Stomach (tissue), 19 donors: ENCODE measurements at places on chromosomes 5 and 9.

DNA sequence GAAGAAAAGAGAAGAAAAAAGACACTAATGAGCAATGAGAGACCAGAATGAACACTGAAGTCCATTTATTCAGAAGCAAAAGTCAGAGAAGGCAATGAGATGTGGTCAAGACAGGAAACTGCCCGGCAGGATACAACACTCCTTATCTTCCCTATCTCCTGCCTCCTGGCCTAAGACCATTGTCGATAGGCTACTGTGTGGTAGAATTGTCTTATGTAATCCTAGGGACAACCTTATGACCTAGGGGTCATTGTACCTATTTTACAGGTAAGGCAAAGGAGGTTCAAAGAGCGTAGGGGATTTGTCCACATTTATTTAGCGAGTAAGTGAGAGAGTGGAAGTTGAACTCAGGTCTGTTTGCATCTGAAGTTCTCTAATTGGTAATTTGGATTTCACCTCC is 63.0 kb upstream of the PTPN3 start:
- no peaks in the 10 kb centered on the region for H3K36me3 ChIP-seq
- no peak overlapping the region for H3K27ac ChIP-seq
- H3K4me1 ChIP-seq, result no peaks in the 10 kb centered on the region
- H3K4me3 ChIP-seq, result no peak overlapping the region
- DNase-seq, result no peak

- no peak overlapping the region for H3K4me3 ChIP-seq
- no peak for DNase-seq
- peaks cover 85% of the 10 kb centered on the region for H3K4me1 ChIP-seq
Measured at GRCh38 chr5:65933295-65933694, 6.9 kb downstream of the ERBIN start.

- peaks cover 8% of the 10 kb centered on the region for H3K36me3 ChIP-seq
- no peak for DNase-seq
- H3K4me3 ChIP-seq, result no peak overlapping the region
- H3K27ac ChIP-seq, result peak overlapping the region; percentile 53
Measured at GRCh38 chr9:137545123-137545522, 5.1 kb downstream of the PNPLA7 start.

DNA sequence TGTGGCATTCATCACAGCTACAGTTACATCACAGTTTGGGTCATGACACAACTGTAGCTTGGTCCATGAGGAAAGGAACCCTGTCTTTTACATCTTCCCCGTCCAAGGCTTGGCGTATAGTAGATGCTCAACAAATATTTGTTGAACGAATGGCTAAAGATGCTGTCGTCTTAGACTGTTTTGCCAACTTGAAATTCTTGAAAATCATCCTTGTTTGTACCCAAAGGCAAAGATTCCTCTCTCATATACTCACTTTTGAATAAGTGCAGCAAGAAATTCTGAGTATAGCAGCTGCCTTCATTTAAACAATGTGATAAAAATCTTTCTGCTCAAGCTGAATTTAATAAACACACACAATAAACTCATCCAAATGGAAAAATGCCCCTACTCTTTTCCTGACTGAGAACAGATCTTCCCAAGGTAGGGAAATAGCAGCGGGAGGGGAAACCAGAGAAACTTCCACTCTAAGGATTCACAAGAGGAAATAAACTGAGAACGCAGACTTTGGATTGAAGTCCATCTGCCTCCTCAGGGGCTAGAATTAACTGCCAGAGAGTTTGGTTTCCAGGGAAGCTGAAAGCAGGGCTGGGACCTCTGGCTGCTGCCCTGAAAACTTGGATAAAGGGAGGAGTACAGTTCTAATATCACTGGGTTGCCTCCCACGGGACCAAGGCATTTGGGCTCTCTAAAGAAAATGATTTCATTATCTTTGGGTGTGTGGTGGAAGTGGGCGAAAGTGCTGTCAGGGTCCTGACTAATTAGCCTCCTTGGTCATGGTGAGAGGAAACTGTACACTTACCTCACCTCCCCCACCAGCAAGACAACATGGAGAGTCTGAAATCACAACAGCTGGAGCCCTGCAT is 99.1 kb downstream of the DPYSL3 start:
- peaks cover 3% of the 10 kb centered on the region for H3K36me3 ChIP-seq
- H3K27me3 ChIP-seq, result no peaks in the 10 kb centered on the region
- no peak for DNase-seq
- no peak overlapping the region for H3K4me3 ChIP-seq
- H3K27ac ChIP-seq, result peak overlapping the region; percentile 57

DNA sequence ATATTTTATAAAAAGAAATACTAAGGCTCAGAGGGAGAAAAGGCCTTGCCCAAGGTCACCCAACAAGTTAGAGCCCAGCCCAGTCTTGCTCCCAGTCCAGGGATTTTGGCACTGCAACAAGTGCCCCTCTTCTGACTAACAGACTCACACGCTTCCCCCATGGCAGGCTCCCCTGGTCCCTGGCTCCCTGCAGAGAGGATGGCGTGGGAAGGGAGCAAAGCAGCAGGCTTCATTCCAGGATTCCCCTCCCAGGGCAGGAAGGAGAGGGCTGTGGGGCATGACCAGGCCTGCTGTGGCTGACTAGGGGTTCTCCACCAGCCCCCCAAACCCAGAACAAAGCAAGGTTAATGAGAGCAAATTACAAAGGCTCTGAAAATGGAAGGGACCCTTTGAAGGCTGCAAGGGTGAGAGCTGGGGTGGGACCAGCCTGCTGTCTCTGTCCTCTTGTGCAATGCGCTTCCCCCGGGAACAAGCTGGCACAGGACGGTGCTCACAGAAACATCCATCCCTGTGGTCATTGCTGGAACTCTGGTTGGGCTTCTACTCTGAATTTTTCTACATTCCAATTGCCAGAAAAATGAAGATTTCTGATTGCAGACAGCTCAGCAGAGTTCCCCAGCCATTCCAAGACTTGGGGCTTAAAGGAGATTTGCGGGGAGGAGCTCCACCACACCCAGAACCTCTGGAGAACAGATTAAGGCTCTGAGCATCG is 37.1 kb upstream of the FAT2 start:
- H3K4me3 ChIP-seq, result no peak overlapping the region
- no peaks in the 10 kb centered on the region for H3K27me3 ChIP-seq
- H3K27ac ChIP-seq, result no peak overlapping the region
- H3K4me1 ChIP-seq, result no peaks in the 10 kb centered on the region

DNA sequence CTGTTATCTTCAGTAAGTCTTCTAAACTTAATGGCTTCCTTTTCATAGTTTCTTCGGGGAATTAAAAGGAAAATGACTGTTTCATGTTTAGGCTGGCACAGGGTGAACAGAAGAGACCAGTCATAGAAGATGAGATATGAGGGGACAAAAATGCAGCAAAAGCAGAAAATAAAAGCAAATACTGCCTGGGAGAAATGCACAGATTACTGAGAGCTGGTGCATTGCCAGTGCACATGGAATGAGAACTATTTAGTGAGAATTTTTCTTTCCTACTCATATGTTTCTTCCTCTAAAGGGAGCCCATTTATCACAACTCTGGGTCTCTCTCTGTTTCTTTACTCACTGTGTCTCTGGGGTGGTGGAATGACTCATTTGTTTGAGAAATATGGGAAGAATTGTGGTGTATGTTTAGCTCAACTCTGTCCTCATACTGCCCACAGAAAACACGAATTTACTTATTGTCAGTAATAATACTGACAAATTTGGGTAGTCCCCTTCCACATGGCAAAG is 25.9 kb upstream of the ANKRD55 start:
- no peaks in the 10 kb centered on the region for H3K27me3 ChIP-seq
- no peaks in the 10 kb centered on the region for H3K4me1 ChIP-seq
- H3K27ac ChIP-seq, result no peak overlapping the region
- H3K4me3 ChIP-seq, result no peak overlapping the region
- no peaks in the 10 kb centered on the region for H3K36me3 ChIP-seq

GRCh38 chr9:95193067-95193466 is 124.4 kb downstream of the FANCC start:
- H3K27ac ChIP-seq, result no peak overlapping the region
- H3K4me3 ChIP-seq, result no peak overlapping the region
- DNase-seq, result no peak
- H3K36me3 ChIP-seq, result no peaks in the 10 kb centered on the region
